SJCRH30 (cell line): ENCODE measurements at places on chromosomes 5 and 9. TPM values are rescaled to one million over a fixed set of nuclear protein-coding genes. Genes with fewer than 3 reads are reported as not detected.

Gene BARX1
- not detected in 2 replicates for total RNA-seq

Gene CDKN2B
- total RNA-seq = 1.3 TPM in 2 replicates

Gene DRD1
- total RNA-seq = not detected in 2 replicates

DNA sequence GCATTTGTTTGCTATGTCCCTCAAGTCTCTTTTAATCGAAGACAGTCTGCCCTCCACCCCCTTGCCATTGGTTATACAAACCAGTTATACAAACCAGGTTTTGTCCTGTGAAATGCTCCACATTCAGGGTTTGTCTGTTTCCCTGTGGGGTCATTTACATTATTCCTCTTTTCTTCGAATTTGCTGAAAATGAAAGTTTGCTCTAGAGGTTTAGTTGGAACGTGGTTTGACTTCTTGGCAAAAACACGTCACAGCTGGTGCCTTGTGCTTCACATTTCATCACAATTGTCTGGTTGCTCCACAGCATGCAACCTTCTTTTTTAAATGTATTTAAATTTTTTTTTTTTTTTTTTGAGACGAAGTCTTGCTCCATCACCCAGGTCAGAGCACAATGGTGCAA lies 4.2 kb upstream of the HAVCR2 start:
- DNase-seq = no peak

- no peak for DNase-seq
Measured at GRCh38 chr9:81266674-81267073, 422.7 kb downstream of the TLE1 start.
